Right ventricle myocardium superior (tissue), 1 donor: ENCODE measurements at places on chromosomes 1 and 21. TPM values are rescaled to one million over a fixed set of nuclear protein-coding genes. Genes with fewer than 3 reads are reported as not detected.

GRCh38 chr1:54341763-54342162 lies 64.4 kb downstream of the SSBP3 start:
- DNase-seq: no peak

DNA sequence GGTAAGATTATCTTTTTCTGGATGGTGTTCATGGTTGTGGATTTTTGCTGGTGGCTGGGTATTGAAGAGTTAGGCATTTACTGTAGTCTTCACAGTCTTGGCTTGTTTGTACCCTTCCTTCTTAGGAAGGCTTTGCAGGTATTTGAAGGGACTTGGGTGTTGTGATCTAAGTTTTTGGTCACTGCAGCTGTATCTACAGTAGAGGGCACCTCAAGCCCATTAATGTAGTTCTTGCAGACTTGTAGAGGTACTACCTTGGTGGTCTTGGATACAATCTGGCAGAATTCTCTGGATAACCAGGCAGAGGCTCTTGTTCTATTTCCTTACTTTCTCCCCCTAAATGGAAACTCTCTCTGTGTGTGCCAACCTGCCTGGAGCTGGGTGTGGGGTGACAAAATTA lies 155.8 kb upstream of the BRINP3 start:
- no peak for DNase-seq

GRCh38 chr1:189669846-189670245 lies 807.8 kb downstream of the BRINP3 start:
- DNase-seq: no peak

AIM2 gene
- 0.56 TPM for total RNA-seq

DNA sequence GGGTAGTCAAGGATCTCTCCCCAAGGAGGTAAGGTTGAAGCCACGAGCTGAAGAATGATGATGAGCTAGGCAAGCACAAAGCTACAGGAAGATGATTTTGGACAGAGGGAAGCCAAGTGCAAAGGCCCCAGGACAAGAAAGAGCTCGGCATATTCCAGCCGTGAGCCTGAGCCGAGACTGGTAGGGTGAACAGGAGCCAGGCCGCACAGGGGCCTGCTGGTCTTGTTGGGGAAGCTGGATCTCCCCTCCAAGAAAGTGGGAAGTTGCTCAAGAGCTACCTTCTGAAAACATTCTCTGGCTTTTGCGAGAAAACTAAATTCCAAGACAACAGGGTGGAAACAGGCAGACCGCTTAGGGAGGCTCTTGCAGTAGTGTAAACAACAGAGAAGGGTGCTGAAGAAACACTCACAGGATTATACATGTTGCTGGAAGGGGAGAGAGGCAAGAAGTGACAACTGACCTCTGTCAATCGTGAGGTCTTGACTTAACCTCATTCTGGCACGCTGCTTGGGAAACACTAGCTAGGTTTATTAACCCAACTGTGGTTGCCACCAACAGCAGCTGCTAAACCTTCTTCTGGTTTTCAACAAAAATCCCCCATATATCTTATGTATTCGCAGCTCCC lies 625.2 kb downstream of the SMYD3 start:
- no peak for DNase-seq

SYPL2 gene
- total RNA-seq: 28.9 TPM

DNA sequence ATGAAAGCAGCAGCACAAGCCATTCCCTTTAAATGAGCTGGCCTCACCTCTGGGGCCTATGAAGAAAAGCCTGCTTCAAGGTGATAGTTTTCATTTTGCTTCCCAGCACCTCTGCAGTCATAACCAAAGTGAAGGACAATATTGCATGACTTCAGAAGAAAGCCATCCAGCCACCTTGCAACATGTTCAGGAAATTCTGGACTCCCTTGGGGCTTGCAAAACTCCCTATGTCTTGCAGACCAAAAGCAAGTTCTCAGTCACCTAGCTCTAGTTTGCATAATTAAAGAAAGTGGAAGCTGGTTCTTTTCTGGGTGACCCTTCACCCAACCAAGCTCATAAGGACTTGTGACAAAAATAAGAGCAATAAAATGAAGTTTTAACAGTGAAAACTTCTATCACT lies 87.6 kb downstream of the GFI1 start:
- no peak for DNase-seq

DNA sequence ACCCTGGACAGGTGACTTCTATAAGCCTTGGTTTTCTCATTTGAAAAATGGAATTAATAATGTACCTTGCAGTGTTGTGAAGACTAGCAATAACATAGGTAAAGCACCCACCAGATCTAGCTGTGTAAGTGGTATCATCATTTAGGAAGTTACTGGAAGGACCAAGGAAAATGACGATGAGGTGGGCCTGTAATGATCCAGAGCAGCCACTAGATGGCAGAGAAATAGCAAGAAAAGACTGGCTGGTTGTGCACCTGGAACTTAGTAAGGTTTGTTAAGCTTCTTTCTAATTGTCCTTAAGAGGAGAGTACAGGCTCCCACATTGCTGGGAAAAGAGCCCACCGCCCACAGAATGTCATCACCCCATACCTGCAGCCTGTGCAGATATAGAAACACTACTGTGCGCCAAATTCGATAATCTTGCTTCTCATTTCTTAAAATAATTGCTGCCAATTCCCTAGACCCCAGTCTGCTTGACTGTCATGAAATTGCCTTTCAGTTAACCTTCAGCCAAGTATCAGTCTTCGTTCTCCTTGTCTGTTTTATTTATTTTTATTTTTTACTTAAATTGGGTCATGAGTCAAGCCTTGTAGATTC lies 37.2 kb downstream of the WNT4 start:
- no peak for DNase-seq

DNA sequence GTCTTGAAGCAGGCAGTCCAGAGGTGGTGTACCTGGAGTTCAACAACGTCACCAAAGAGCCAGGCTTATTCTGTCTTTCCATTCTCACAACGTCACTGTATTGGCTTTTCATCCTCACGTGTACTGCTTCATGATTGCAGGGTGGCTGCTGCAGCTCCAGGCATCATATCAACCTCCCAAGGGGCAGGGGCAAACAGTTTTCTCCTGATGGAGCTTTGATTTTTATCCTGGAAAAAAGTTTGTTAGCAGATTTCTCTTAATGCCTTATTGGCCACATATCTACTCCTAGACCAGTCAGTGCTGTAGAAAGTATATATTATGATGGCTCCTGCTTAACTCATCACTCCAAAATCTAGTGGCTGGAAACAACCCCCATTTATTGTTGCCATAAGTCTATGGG lies 8.3 kb upstream of the OPRD1 start:
- DNase-seq: no peak

LRRC47 gene
- 54.7 TPM for total RNA-seq

DNA sequence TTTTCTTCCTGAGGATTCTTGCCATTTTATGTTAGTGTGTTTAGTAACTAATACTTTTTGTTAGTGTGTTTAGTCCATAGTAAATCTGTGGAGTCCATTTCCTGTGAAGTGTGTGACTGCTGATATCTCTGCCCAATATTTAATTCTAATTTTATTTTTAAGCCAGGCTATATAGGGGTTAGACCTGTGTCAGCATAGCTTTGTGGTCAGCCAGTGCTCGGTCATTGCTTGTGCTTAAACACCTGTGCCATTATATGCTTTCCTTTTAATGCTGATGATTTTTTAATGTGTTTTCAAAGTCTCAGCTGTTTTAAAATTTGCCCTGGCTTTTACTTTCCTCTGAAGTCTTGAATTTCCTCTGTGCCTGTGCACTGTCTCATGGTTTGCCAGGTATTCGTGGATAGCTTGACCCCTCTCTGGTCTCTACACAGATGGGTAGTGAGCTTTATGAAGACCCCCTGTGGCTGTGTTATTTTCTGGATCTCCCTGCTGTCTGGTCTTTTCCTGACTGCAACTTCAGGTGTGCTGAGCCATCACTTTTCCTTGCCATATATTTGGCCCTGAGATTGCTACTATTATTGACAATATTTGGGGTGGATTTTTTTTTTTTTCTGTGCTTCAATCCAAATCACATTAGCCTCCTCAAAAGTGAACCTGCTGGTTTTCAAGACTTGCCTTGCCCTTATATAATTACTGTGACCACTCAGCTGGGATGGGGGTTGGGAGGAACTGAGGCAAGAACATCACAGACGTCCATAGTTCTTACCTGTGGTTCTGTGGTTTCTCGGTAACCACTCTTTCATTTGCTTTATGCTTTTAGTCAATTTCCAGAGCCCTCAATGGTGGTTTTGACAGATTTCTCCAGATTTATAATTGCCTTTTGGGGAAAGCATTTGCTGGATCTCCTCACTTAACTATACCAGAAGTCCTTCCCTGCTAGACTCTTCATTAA lies 59.6 kb downstream of the RPS6KC1 start:
- DNase-seq: no peak

GRCh38 chr1:5493275-5493674 lies 498.9 kb downstream of the NPHP4 start:
- no peak for DNase-seq

CR2 gene
- not detected for total RNA-seq

DNA sequence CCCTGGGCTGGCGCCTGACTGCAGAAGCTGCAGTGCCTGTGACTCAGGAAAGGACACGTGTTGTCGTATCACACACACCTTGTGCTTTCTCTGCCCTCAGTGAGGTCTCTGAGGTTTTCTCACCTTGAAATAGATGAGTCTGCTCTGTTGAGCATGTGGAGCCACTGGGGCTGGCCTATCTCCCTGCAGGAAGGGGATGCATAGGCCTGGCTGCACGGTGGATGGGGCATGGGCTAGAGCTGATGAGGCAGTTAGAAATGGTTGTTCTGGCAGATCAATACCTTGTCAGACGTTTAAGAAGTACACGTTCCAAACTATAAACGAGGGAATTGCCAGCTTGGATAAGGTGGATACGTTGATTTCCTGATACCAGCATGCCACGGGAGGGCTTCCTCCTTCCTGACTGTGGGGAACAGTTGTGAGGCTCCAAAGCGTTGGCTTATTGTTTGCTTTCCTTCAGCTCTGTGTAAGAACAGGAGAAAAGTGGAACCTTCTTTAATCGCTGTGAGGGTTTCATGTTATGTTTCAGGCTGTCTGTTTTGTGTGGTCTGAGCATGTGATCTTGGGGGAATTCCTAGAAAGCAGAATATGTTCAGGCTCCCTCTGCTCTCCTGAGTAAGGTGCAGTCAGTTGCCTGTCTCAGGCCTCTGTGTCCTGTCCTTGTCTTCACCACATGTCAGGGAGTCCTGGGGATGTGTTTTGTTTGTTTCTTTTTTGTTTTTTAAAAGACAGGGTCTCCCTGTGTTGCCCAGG lies 44.8 kb downstream of the PCNT start:
- DNase-seq: no peak

- DNase-seq: peak; percentile 39
Observed at GRCh38 chr1:36157115-36157903, 1.3 kb downstream of the MAP7D1 start.

ZNF678 gene
- 2.4 TPM for total RNA-seq

- no peak for DNase-seq
Observed at GRCh38 chr1:27536010-27536757, 46.2 kb upstream of the WASF2 start.

GRCh38 chr1:30697571-30698376 lies 25.6 kb downstream of the MATN1 start:
- DNase-seq: no peak

CFHR5 gene
- total RNA-seq: not detected

APOBEC4 gene
- not detected for total RNA-seq

- DNase-seq: no peak
Observed at GRCh38 chr1:161884475-161884874, 118.4 kb downstream of the ATF6 start.

DNA sequence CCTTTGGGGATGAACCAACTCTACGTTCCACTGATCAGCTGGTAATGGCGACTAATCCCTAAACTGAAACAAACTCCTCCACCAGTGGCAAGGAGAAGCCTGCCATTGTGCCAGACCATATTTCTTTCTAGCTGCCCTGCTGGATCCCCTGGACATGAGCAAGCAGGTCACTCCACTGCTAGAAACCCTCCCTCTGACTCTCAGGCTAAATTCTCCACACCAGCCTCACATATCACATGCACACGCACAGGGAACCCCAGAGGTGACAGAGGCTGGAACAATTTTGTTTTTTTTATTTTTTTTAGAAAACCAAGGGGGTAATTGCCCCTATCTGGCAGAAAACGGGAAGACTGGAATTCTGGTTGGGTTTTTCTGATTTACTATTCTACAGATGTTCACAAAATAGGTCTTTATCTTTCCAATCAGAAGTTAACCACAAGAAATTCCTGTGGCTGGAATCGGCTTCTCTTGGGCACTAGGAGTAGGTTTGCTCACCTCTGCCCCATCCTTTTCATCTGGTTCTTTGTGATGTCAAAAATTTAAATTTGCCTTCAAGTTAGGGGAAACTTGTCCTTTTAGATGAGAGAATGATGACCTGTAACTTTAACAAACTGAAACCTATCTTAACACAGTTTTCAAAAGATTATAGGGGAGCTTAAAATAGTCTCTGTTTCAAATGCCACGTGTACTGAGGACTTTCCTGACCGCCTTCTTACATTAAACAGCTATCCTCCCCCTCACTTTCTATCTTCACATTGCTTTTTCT lies 258.1 kb downstream of the SDCCAG8 start:
- DNase-seq: no peak

- DNase-seq: peak; percentile 33
Observed at GRCh38 chr21:45959779-45960390, 21.7 kb upstream of the COL6A1 start.

DNA sequence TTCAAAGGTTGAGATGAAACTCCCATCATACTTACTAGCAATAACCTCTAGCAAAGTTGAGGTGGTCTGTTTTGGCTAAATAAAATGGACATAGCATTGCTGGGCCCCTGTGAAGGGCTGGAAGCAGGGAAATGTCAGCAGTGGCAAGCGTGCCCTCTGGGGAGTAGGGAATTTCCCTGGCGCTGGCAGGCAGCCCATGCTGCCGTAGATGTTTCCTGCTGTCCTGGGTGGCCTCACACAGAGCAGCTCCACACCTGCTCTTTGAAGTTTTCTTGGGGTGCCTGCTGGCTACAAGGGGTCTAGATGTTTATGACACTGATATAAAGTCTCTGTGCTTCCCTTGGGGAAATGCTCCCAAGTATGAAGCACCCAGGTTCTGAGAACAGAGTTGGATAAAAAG lies 30.2 kb downstream of the ADARB1 start:
- peak; percentile 75 for DNase-seq

DNA sequence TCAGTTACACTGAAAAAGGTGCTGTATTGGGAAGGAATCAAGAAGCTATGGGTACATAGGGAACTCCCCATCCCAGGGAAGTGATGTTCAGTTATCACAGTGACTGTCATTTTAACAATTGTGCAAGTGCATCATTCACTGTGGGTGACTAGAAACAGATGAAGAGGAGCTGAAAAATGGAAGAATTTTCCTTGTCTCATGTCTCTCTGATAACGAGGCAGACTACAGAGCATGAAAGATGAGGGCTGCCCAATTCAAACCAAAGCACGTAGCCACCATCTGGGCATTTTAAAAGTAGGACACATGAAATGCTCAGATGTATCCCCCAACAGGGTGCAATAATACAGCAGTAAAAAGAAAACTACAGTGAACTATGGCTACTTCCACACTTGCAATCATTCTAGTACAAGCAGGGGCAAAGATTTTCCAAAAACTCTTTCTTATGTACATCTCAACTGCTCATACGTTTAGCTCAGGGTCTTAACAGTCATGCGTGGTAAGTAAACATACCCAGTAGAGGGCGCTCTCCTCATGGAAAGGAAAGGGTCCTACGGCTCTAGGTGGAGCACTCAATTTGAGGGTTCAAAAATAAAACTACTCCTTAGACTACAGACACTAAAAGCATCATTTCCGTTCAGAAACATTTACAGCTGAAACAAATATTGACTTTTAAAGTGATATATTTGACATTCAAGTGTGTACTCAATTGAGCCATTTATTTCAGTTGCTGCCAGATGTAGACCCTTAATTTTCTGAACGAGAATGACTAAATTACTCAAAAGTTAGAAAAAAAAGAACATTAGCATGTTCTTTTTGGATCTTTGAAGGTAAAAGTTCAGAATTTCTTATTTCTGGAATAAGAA lies 143.2 kb downstream of the KCTD3 start:
- no peak for DNase-seq

CNR2 gene
- total RNA-seq: not detected

- no peak for DNase-seq
Observed at GRCh38 chr1:44015206-44015605, 16.1 kb downstream of the SLC6A9 start.
